ENCODE measurements at places on chromosomes 6 and 20.
A peak's percentile ranks its signal among the peaks of the same experiment; 100 is the strongest.

DNA sequence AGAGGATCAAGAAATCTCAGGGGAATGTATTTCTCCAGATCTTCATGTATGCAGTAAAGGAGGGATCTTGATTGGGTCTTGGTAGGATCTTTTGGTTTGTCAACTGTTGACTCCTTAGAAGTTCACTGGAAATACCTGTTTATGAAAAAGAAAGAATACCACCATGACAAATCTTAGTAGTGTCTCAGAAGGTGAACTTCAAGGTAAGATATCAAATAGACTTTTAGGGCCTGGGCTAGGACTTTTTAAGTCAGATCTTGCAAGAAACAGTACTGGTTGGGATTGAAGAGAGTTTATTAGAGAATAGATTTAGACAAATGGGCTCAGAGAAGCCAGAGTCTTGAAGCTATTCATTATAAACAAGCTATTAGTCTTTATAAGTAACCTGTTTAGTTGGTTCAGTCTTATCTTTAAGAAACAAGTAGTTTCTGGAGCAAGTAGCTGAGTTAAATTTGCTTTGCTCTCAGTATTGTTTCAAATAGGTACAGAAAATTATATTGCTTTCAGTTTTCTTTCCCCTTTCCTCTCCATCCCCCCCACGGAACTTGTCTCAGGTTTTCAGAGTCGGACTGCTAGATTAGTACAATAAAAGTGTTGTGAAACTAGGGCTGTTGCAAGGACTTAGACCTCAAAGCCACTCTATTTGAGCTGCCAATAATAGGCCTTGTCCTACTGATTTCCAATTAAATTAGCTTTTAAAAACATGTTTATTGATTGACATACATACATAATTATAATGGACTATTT lies 529.1 kb upstream of the CITED2 start:
- no peak for DNase-seq

- no peak for DNase-seq
These were observed 21.1 kb upstream of the TRIM26 start for GRCh38 chr6:30234356-30234755.

DNA sequence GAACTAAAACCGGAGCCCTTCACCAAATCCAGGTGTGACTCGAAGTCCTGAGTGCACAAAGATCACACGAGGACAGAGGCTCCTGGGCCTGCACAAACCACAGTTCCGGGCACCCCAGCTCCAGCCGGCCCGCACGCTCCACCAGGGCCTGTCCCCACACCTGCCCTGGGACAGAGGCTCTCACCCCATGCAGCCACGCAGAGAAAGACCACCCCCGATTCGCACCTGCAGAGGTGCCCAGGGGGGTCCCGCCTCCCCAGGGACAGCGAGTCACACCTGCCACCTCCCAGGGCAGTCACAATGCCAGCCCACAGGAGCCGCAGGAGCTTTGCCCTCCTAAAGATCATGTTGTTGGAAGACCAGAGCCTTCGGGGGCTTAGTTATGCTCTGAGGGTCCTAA lies 25.4 kb upstream of the MRGBP start:
- DNase-seq, result no peak

DNA sequence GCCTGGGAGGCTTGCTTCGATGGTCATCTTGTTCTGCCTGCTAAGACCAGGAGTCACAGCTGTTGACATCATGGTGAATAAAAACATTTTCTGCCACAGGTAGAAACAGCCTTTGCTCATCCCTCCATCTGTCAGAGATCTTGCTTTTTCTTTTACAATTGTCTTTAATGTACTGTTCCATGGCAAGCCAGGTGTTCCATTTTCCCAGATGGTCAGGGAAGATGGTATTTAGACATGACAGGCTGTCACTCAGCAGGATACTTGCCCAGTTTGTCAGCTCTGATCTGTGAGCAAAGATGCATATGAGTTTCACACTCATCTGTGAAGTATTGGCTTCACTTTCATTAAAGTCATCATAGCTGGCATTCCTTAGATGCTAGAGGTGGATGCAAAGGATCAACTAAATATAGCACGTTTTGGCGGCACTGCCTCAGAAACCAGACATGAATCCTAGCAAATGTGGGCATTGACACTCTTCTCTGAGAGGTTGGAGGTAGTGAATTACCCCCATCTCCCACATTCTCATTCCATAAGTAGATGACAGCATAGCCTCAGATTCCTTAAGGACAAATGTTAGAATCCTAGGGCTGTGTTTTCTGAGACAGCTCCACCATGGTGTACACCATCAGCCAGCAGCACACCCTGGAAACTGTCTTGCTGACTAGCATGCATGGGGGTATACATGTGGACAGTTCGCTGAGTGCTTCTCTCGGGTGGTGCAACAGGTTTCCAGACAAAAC lies 4.2 kb downstream of the SSTR4 start:
- no peak for DNase-seq

DNA sequence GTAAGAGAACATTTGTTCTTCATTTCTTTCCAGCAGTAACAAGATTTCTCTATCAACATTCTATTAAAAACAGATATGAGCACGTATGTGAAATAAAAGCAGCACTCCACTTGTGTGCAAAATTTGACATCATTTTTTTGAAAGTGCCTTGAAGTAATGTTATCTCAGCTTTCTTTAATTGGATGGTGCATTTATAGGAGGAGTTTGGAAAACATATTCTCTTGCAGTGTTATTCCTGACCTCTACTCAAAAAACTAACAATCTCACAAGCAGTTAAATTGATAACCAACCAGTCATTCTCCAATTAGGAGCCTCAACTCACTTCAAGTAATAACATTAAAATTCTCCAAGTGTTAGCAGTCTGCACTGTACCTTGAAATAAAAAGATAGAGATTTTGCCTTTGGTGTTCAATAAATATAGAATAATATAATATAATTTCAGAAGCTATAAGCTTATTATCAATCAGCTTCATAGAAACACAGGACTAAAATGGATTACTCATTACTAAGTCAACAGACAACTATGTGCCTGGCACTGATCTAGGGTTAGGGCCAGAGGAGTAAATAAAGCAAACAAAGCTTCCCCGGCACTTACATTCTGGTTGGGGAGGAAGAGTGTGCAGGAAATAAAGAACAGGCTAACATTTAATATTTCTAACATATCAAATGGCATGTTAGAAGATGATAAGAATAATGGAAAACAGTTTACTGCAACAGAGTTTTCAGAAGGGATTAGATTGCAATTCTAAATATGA lies 149.0 kb upstream of the SGK1 start:
- DNase-seq, result peak; percentile 19

DNA sequence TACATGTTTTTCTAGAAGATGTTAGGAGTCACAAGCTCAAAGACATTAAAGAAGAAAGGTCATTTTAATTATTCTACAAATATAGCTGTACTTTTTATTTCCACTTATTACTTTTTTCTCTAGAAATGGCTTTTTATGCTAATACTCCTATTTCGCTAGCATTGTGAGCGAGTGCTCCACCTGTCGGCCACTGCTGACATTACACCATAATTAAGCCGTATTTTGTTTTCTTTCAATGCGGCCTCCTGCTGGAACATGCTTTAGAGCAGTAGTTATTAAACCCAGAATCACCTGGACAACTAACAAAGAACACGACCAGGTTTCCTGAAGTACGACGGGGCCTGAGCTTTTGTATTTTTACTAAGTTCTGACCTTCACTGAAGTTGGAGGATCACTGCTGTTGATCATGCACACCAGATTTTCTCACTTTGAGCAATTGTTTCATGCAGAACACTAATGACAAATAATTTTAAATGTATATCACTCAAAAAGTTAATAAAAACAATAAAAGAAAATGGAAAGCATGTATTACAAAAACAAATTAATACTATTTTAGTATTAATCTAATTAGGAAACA lies 74.1 kb upstream of the PAK5 start:
- DNase-seq, result peak; percentile 53

- no peak for DNase-seq
These were observed 12.1 kb downstream of the CEP85L start for GRCh38 chr6:118639054-118639964.
